Kidney tubule cell (primary cell): ENCODE measurements at places on chromosomes 13 and 19.

- DNase-seq = no peak
These were observed 522.3 kb downstream of the MYO16 start for GRCh38 chr13:109151696-109152095.

- DNase-seq = no peak
These were observed 231.8 kb downstream of the SHISA2 start for GRCh38 chr13:25819856-25820530.

DNA sequence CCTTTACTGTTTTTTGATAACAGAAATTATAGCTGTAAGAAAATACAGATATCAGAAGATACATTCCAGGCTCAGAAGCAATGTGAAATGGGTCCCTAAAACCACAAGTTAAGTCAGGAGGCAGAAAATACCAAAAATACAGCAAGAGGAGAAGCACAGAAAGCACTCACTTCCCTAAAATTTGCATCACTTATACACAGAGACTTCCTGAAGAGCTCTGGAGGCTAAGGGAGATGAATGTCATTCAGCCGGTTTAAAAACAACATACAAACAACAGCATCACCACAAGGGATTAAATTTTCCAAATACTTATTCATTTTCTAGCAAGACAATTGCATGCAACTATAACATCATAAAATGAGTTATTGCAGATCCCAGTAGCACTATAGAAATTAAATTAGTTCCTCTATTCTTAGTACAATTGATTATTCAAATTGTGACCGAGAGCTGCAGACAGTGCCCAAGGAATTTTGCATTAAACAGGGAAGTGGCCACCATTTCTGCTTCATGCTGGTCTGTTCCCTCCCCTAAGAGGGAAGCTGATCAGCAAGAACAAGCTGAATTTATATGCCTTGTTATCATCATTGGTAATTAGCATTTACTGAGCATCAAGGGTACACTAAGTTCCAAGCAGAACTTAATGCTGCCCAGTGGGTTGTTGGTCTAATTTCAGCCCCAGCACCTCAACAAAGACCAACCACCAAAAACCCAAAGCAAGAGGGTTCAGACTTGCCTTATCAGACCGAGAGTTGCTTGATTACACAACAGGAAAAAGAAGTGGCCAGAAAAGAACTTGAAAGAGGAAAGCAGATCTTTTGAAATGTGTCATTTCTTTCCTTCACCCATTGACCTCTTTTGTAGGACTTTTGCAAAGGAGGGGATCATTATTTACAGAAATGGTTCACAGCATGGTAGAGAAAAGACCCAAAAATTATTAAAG, 140.7 kb downstream of the KCTD12 start:
- no peak for DNase-seq

DNA sequence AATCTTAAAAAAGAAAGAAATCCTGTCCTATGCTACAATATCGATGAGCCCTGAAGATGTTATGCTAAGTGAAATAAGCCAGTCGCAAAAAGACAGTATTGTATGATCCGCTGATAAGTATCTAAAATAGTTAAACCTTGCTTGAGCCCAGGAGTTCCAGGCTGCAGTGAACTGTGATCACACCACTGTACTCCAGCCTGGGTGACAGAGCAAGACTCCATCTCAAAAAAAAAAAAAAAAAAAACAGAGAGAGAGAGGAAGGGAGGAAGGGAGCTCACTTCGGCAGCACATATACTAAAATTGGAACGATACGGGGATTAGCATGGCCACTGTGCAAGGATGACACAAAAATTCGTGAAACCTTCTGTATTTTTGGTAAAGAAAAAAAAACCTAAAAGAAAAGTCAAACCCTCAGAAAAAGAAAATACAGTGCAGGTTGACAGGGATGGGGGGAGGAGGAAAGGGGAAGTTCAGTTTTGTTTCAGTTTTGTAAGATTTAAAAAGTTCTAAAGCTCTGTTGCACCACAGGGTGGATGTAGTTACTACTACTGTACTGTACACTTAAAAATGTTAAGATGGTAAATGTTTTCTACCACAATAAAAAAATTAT, 8.4 kb downstream of the CLASRP start:
- no peak for DNase-seq

GRCh38 chr13:26335158-26335557, 81.2 kb downstream of the CDK8 start:
- no peak for DNase-seq

DNA sequence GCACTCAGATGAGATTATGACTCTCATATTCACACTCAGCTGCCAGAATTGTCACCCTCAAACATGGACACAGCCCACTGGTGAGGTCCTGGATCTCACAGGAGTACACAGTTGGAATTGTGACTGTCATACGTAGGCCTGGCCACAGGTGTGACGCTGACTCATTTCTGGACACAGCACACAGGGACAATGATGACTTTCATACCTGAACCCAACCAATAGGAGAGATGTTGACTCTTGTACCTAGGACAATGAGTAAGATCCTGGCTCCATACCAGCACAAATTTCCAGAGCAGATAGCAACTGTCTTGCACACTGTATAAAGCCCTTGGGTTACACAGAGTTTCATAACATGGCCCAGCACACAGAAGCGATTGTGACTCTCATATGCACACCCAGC, 46.4 kb downstream of the ZNF85 start:
- peak; percentile 67 for DNase-seq

DNA sequence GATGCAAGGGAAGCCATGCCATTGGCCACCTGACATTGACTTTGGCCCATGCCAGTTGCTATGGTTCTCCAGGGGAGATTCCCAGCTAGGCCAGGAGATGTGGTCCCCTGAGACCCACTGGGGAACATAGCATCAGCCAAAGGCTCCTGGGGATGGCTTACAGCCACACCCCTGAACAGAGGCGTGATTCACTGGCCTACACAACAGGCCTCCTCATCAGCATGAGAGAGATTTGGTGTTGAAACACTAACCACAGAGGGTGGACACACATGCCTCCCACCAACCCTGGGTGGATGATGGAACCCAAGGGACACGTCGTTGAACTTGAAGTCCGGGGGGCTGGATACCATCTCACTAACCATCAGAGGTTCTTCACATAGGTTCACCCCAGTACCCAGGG, 14.4 kb downstream of the IQCN start:
- no peak for DNase-seq

GRCh38 chr19:56705939-56706338, 34.4 kb upstream of the ZNF835 start:
- no peak for DNase-seq

- no peak for DNase-seq
These were observed 8.3 kb downstream of the HMGB1 start for GRCh38 chr13:30457306-30457891.

- no peak for DNase-seq
These were observed 47.8 kb downstream of the PEPD start for GRCh38 chr19:33473653-33474305.

GRCh38 chr19:15123031-15123890, 16.1 kb downstream of the SYDE1 start:
- DNase-seq = no peak

DNA sequence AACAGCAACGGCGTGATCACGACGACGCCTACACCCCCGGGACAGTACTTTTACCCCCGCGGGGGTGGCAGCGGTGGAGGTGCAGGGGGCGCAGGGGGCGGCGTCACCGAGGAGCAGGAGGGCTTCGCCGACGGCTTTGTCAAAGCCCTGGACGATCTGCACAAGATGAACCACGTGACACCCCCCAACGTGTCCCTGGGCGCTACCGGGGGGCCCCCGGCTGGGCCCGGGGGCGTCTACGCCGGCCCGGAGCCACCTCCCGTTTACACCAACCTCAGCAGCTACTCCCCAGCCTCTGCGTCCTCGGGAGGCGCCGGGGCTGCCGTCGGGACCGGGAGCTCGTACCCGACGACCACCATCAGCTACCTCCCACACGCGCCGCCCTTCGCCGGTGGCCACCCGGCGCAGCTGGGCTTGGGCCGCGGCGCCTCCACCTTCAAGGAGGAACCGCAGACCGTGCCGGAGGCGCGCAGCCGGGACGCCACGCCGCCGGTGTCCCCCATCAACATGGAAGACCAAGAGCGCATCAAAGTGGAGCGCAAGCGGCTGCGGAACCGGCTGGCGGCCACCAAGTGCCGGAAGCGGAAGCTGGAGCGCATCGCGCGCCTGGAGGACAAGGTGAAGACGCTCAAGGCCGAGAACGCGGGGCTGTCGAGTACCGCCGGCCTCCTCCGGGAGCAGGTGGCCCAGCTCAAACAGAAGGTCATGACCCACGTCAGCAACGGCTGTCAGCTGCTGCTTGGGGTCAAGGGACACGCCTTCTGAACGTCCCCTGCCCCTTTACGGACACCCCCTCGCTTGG, 966 bp downstream of the JUNB start:
- peak; percentile 76 for DNase-seq

DNA sequence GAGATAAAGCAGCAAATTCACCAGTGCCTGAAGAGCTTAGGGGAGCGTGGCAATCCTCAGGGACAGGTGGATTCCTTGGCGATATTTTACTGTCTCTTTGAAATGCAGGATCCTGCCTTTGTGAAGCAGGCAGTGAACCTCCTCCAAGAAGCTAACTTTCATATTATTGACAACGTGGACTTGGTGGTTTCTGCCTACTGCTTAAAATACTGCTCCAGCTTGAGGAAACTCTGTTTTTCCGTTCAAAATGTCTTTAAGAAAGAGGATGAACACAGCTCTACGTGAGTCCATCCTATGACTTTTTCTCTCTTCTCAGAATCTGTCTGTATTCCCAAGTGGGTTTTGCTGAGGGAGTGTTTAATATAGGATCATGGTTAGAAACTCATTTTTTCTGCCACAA, 22.6 kb downstream of the NLRP4 start:
- DNase-seq = no peak

DNA sequence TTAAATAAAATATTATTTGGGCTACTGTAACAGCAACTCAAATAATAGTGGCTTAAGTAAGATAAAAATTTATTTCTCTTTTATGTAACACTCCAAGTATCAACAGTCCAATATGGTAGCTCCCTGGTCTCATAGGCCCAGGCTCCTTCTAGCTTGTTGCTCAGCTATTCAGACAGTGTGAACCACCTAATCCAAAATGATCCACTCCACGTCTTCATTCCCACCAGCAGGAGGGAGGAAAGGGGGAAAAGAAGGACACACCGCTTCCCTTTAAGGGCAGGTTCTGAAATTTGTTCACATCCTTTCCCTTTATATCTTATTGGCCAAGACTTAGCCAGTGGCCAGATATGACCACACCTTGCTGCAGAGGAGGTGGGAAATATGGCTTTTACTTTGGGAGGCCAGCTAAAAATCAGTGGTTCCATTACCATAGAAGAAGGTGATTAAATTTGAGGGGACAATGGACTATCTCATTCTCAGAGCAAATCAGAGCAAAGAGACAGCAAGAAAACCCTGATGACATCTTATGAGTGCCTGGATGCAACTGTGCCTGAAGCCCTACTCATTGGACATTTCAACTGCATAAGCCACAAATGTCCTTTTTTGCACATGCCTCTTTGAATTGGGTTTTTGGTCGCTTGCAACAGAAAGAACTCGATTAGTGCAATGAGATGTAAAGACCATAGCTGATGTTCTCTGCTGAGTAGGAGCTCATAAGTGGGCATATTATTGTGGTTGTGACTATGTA, 7.0 kb upstream of the EPOR start:
- DNase-seq = no peak

GRCh38 chr19:47315125-47315821, 5.6 kb downstream of the C5AR1 start:
- DNase-seq = peak; percentile 85

DNA sequence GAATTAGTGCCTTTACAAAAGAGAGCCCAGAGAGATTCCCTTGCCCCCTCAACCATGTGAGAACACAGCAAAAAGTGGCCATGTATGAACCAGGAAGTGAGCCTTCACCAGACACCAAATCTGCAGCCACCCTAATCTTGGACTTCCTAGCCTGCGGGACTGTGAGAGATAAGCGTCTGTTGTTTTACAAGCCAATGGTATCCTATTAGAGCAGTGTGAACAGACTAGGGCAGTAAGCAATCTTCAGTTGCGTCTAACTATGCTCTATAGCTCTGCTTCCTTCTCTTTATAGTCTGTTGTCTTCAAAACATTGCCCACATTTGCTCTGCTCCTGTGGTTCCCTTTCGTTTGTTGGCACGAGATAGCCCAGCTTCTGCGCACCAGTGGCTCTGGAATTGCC, 109.5 kb upstream of the FNDC3A start:
- no peak for DNase-seq

DNA sequence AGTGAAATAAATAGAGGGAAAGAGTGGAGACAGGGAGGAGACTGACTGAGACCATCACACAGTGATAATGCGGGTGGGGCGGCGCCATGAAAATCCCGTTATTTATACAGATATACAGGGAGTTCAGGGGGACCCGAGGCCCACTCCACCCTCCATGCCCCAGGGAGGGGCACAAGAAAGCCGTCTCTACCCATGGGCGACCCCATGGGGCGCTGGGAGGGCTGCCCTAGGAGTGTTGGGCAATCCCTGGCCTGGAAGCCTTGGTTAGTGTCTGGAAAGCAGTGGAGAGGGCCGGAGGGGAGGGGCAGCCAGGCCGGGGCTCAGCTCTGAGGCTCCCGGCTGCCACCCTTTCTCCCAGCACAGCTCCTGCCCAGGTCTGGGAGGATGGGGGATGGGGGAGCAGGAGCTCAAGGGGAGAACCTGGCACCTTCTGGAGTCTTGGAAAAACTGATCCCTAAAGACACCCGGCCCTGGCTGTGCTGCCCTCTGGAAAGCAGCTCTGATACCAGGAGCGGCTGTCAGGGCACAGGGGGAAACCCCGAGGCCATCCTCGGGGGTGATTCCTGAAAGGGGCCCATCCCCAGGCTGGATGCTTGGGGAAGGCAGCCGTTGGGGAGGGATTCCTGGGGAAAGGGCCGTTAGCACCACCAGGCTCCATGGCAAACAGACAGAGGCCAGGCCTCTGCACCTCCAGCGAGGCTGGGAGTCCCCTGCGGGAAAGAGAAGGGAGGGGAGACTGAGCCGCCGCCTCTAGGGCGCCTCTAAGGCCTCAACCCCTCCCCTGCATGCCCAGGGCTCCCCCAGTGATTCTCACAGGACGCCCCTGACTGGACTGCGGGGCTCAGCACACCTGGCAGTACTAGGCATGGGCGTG, 3.0 kb upstream of the PRKD2 start:
- no peak for DNase-seq

GRCh38 chr13:20254076-20254475, 22.0 kb upstream of the GJB6 start:
- DNase-seq = peak; percentile 9

- no peak for DNase-seq
These were observed 161.6 kb downstream of the FLT1 start for GRCh38 chr13:28333204-28333881.

DNA sequence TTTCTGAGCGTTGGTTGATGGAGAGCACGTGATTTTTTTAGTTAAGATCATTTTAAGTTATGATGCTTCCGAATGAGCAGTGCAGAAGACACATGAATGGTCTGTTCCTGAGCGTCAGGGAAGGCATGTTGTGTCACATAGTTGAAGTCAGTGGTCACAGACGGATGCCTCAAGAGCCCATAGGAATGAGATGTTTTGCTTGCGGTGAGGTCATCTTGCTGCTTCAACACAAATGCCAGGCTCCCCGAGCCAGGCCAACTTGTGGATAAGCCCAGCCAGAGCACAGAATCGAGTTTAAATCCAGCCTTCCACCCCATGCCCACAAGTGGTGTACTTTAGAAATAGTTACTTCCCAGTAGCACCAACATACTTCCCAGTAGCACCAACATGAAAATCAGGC, 5.4 kb downstream of the UPF3A start:
- DNase-seq = peak; percentile 59
